ELF-1 (cell line): ENCODE measurements at places on chromosomes 12 and 14.
A peak's percentile ranks its signal among the peaks of the same experiment; 100 is the strongest.

GRCh38 chr12:75632442-75632841 is 121.0 kb upstream of the KRR1 start:
- no peak for DNase-seq

DNA sequence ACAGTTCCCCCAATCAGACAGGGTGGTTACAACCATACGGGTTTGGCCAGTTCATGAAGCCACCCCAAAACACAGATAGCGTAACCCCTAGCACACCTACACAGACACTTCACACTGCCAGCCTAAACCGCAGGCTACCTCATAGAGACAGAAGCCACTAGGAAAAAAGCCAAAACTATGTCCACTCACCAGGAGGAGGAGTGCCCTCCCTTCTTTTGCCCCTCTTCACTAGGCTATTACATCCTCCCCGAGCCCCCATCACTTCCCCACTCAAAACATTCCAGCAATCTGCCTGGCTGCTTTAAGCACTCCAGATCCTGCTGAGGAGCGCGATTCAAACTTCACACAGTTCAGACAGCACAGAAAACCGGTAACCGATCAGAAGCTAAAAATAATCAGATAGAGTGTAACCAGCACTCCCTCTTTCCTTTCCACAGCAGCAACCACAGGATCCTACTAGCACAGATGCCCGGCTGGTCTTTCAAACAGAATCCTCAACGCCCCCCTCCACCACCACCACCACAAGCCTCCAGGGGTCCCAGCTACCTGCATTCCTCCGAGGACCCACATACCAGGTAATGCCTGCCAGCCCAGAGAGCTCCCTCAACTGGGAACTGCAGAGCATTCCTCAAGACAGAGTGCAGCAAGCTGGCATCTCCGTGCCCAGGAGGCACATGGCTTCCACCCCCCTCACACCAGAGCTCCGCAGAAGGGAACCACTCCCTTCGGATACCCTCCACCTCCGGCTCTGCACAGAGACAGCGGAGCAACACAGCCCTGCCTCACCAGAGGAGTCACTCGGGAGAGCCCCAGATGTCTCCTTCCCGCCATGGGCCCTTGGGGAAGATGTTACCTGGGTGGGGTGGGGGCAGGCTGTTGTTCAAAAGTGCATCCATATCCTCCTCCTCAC is 1.5 kb downstream of the CHD4 start:
- DNase-seq, result peak; percentile 52

GRCh38 chr14:95296966-95297365 is 22.7 kb downstream of the CLMN start:
- DNase-seq, result no peak

DNA sequence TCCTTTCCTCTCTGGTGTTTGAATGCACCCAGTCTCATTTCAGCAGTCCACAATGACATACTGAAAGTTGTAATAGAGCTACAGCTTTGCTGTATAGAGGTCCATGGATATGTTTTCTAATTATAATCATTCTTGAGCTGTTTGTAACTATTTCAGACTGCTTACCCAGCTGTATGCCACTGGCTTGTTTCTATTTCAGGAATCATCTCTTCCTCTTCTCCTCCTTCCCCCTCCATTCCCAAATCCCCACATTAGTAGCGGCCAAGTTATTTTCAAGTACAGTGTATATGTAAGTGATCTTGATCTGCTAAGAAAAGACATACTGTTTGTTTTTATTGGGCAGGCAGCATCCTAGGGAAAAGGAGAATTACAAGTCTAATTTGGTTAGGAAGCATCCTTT is 775.0 kb downstream of the DIO2 start:
- DNase-seq, result no peak

DNA sequence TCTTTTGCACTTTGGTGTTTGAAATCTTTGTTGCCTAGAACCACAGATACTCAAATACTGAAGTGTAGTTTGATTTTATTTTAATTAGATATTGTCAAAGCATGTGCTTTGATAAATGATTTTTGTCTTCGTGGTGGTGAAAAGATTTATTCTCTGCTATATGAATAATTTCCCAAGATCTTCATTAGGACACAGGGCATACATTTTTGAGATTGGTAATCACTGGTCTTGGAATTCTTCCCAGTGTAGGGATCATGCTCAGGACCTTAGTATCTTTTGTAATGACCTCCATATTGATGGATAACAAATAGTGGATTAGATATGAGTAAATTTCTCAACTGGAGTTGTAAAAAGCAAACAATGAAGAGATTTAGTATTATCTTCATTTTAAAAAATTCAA is 28.2 kb downstream of the TBK1 start:
- DNase-seq, result no peak

DNA sequence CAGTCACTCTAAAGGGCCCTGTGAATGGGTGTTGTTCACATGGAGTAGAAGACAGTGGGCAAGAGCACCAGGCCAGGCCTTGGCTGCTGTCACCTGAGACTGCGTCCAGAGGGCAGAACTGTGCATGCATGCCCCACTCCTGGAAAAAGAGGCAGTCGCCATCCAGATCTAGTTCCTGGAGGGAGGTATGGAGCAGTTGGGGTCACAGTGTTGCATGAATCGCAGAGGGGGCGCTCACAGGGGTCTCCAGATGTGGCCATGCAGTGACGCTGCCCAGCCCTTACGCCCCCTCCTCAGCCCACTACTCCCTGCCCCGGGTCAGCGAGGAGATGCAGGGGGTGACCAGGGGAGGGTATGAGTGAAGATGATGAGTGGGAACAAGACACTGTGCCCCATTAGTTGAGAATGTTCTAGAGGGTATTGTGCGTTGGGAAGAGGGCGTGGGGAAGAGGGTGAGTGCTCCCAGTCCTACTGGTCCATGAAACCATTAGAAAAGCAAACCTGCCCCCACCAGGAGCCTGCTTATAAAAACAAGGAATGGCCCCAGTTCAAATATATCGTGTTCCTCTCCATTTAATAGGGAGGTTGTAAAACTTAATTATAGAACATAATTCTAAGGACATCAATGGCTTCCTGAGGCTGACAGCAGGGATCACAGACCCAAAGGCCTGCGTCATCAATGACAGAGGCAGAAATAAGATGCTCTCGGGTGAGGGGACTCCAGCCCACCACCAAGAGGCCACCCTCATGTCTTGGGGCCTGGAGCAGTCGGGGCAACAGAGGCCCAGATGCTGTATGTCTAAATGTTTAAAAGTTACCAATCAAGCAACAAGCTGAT is 32.2 kb upstream of the BCL7A start:
- DNase-seq, result no peak

- DNase-seq, result no peak
Observed at GRCh38 chr12:25377469-25378177, 126.9 kb upstream of the KRAS start.

DNA sequence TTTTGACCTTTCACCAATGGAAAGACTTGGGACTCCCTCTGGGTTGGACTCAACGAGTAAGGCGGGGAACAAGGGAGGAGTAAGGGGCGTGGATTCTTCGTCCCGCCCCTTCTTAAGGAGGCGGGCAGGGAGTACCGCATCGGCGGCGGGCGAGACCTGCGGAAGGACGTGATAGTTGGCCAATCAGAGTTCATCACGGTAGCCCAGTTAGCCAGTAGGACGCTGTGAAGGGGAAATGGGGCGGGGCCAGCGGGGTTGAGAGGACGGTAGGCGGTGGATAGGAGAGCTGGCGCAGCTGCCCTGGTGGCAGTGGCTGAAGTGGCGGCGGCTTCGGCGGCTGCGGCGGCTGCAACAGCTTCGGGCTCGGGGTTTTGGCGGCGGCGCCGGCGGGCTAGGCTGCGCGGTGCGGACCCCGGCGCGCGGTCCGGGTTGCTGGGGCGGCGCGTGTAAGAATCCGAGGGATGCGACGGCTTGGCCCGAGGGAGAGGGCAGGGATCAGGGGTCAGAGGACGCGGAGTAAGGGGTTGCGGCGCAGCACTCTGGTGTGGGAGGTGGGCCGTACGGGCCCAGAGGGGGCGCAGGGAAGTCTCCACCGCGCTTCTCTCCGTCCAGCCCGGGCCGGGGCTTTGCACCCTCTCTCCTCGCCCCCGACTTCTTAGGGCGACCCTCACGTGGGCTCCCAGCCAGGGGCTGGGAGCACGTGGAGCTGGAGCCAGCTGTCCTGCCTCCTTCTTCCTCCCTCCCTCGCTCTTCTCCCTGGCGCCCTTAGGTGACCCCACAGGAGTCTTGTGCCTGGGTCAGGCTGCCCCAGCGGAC is at the start of gene TPCN1:
TPCN1 (plus strand) TSS at position 284 of the 816 bp plus-strand sequence. CDS start 5,389 bp downstream, outside the sequence.
- DNase-seq, result peak; percentile 100

DNA sequence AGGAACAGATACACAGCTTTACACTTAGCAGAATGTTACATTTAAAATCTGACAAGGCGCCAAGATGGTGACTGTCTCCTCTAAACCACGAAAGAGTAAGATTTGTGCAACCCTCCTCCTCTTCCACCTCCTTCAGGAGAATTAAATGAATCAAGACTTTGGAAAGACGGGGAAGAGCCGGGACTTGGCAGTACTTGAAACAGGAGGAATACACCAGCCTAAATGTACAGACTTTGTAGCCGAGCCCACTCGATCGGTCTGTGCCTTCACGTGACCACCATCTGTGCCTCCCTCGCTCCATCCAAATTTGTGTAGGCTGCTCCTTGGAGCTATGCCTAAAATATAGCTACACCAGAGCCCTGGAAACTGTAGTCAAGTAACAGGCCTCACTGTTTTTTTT is 38.3 kb downstream of the SSPN start:
- no peak for DNase-seq

DNA sequence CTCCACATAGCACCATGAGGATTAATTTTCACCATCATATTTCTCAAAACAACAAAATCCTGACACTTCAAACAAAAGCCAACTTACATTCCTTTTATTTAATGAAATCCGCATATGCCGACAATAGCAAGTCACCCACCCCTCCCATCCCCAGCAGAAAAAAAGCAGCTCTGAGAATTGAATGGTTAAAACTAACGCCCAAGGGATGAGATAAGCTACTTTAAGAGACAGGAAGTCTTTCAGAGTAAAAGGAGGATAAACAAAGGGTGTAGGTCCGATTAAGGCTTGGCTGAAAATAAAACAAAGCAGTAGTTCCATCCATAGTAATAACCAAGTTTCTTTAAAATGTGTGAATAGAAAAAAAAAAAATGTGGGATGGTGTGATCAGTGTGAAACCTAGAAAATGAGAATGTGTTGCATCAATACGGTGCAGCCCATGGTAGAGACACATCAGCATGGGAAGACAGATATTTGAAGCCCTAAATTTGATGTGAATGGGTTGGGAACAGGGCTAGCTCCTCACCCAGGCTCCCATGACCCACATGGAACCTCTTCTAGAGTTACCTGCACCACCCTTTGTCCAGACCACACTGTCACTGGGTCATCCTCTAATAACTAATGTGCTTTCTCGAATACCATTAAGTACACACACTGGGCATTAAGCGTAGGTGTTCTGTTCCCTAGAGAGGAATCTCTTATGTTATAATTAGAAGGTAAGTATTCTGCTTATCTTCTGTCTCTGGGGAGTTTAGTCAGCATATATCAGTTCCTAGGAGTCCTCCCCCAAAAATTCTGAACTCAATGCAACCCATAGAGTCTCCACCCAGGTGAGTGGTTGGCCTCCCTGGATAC is 31.7 kb downstream of the RTRAF start:
- DNase-seq, result peak; percentile 13

DNA sequence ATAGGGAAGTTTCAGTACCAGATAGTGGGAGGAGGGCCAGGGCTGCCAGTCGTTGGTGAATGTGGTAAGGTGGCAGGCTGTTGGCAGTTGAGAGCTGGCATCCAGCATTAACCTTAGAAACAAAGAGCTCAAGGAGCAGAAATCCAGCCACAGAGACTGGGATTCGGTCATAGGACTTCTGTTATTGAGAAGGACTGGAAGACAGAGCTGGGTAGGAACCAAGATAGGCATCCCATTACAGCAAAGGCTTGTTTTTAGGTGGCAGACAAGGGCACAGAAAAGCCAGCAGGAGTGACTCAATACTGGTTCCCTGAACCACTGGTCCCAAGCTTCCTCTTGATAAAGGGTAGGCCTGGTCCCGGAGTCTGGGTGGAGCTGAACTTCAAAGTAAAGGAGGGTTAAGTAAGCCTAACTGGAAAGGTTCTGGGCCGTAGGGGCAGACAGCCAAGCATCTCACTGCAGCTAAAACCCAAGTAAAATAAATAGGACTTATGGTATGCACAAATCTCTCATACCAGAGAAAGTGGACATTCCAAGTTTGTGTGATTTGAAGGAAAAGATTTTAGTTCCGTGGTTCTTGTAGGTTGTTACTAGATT is 147.9 kb downstream of the ETV6 start:
- peak; percentile 48 for DNase-seq

GRCh38 chr12:51752234-51752889 is 96.2 kb downstream of the FIGNL2 start:
- peak; percentile 18 for DNase-seq

DNA sequence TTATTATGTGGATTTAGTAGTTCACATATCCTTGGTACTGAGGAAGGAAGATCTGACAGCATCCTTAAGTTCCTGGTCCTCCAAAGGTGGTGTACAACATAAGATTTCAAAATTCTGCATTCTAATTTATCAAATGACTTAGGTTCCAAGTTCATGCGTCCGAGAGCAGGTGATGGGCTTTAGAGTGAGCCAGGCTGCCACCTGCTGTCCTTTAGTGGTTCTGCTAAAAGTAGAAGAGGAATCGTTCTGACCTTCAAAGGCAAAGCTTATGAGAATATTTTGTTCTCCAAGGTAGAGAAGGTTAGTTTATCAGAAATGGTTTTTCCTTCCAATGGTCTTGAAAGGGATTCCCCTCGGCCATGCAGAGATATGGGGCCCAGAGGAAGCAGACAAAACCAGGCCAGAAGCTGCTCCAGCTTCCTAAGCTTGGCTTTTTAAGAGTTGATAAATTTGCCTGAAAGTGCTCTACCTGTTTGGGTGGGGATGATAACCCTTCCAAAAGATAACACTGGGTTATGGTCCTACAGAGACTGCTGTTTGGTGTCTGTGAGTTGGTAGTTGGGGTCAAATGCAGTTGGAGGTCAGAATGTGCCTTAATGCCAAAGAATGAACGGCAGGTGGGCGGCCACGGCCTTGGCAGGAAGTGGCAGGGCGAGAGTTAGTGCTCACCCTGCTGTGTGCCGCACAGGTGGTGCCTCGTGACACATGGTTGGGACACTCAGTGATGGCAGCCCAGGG is 29.1 kb upstream of the LRTM2 start:
- peak; percentile 36 for DNase-seq

DNA sequence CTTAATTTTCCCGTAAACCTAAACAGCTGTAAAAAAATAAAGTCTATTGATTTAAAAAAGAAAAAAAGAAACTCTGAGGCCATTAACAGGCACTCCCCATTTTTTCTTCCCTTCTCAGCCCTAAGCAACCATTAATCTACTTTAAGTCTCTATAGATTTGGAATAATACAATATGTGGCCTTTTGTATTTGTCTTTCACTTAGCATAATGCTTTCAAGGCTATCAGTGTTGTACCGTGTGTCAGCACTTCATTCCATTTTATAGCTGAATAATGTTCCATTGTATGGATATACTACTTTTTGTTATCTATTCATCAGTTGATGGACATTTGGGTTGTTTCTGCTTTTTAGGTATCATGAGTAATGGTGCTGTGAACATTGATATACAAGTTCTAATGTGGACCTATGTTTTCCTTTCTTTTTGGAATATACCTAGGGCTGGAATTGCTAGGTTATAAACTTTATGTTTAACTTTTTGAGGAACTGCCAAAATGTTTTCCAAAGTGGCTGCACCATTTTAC is 15.7 kb downstream of the CREBL2 start:
- DNase-seq, result no peak

GRCh38 chr12:75550401-75551240 is 39.2 kb upstream of the KRR1 start:
- no peak for DNase-seq

- no peak for DNase-seq
Observed at GRCh38 chr12:104399740-104400612, 56.8 kb upstream of the CHST11 start.

GRCh38 chr14:77219591-77219990 is 38.0 kb downstream of the TMEM63C start:
- no peak for DNase-seq

GRCh38 chr14:75909630-75910029 is 72.2 kb downstream of the TGFB3 start:
- DNase-seq, result no peak
